ENCODE measurements at places on chromosomes 3 and 15.

DNA sequence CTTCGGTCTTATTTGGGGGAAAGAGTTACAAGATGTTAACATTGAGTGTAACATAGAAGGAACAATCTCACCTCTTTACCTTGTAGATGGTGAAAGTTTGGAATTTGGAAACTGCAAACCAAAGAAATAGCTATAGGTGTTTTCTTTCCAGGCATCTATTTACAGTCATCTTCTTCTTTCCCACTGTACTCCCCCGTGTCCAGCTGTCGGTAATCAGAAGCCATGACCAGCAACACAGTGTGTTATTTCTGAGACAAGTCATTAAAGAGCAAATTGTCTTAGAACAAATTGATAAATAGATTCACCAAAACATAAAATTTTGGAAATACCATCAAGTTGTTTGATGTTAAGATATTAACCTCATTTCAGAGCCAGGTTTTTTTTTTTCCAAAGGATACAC lies 590.5 kb upstream of the NAALADL2 start:
- no peak for DNase-seq

GRCh38 chr3:125591116-125591760 lies 4.1 kb downstream of the OSBPL11 start:
- no peak for DNase-seq

DNA sequence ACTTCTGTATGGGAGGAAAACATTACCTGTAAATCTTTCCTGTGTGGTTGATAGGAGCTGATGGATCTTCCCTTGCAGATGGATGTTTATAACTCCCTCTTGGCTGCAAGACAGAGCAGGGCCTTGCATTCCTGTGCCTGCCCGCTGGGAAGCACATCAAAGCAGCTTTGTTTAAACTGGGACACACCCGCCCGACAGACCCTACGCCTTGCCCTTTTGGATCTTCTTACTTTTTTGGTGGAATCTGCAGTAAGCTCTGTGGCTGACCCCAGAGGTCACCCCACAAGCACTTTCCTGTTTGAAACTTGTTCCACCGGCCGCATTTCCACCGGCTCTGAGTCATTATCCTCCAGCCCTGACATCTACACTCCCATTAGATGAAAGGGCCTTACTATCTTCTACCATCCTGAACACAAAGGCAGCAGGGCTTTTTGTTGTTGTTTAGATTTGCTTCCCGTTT lies 244.1 kb upstream of the STT3B start:
- peak; percentile 61 for DNase-seq

DNA sequence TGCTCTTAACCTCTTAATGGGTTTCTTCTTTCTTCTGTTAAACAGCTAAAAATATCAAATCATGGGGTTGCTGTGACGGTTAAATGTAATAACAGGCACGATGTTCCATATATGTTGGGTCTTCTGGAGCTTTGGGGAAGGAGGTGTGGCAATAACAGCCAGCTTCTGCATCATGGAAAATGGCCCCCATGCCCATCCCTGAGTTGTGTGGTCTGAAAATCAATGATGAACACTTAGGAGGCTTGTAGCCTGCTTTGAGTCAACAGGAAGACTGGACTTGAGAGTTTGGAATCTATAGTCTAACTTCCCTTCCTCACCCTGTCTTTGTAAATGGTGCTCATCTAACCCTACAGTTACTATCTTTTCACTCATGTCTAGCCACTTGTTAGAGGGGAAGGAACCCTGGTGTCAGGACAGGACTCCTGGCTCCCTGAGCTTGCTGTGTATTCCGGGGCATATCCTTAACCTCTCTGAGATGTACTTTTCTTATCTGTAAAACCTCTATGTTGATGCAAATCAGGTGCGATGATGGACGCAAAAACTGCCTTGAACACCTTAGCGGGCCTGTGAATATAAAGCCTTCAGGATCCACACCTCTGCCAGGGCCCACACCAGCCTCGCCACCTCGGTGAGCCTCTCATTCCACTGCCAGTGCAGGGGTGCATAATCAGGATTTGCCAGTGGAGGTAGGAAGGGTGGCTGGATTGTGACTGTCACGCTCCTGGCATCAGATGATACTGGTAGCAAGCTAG lies 27.5 kb downstream of the SMAD3 start:
- no peak for DNase-seq

- no peak for DNase-seq
Measured at GRCh38 chr15:95522533-95522932, 808.0 kb upstream of the NR2F2 start.

DNA sequence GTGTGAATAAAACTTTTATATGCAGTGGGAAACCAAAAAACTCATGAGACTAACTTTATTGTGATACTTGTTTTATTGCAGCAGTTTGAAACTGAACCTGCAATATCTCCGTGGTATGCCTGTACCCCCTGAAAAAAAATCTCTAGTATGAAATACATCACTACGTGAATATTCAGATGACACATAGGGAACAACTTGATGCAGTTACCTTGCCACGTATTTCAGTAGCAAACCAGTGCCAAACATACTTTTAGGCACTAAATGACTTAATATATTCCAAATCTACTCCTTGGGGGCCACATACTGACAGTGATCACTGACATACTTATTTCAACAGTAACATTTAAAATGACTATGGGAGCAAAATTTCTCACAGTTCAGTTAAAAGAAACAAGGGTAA lies 13.8 kb downstream of the CRBN start:
- DNase-seq, result no peak

- no peak for DNase-seq
Measured at GRCh38 chr3:195008816-195009215, 262.1 kb downstream of the XXYLT1 start.

- DNase-seq, result no peak
Measured at GRCh38 chr15:85615930-85616329, 178.8 kb downstream of the KLHL25 start.

DNA sequence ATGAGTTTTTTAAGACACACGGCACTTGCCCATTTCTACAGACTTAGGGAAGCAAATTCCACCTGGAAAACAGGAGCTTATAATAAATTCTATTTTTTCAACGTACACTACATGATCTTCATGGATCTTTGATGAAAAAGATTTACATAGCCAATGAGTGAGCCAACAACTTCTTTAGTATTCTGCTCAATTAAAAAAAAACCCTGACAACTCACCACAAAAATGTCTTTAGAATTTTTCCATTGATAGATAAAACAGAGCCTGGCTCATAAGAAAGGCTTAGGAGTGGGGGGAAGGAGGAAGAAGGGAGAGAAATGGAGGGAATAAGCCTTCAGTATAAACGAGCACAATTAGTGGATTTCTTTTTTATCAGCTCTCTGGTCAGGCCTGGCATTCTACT lies 126.7 kb downstream of the ATP10A start:
- DNase-seq, result no peak

DNA sequence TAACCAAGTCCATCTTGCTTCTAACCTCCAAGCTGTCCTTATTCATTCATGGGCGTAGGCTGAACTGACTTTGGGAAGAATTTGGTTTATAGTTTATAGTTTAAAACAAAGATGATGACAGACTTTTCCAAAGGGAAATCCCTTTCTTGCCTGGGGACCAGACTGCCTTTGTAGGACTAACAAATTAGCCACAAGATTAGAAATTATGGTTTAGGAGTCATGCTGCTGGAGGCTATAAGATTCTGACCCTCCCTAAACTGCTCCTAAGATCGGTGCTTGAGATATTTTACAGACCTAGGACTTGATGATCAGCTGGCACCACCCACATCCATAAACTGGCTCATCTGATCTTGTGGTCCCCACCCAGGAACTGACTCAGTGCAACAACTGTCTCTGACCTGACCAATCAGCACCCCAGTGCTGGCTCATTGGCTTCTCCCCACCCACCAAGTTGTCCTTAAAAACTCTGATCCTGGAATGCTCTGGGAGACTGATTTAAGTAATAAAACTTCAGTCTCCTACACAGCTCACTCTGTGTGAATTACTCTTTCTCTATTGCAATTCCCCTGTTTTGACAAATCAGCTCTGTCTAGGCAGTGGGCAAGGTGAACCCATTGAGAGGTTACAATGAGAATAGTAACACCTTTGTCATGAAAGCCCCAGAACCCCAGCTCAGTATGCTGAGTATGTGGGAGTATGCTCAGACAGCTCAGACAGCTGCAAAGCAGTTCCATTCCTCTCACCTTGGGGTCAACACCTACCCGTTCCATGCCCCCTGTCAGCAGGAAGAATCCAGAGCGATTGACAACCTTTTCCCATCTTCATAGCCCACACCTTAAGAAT lies 51.6 kb upstream of the C15orf39 start:
- no peak for DNase-seq

GRCh38 chr15:76961268-76962011 lies 29.9 kb downstream of the RCN2 start:
- no peak for DNase-seq

- no peak for DNase-seq
Measured at GRCh38 chr3:41430886-41431285, 231.6 kb downstream of the CTNNB1 start.

DNA sequence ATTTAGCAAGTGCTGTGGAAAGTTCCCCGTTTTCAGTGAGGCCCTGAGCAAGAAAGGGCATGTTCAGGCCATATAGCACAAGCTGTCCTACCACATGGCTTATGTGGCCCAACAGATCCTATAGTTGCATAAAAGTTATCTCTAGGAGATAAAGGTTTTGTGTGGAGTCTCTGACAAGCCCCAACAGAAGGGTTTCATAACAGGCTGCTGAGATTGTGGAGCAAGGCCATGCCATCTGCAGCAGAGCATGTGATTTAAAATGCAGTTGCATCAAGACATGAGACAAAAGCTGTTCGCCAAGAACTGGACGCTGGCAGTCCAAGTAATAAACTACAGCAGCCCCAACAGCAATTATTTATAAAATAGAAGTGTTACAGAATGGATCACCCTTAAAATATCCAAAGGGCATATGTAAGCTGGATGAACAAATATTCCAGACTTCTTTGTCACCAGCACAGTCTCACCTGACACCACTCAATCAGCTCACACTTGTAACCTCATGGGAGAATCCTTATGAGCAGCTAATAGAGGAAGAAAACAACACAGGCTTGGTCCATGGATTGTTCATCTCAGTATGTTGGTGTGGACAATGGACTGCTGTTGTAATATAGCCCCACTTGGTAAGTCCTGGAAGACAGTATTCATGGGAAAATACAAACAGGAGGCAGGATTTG lies 14.4 kb upstream of the CLDN1 start:
- DNase-seq, result no peak

GRCh38 chr15:100572362-100572983 lies 29.5 kb downstream of the LINS1 start:
- no peak for DNase-seq

- no peak for DNase-seq
Measured at GRCh38 chr3:37024820-37025405, 31.6 kb downstream of the MLH1 start.

DNA sequence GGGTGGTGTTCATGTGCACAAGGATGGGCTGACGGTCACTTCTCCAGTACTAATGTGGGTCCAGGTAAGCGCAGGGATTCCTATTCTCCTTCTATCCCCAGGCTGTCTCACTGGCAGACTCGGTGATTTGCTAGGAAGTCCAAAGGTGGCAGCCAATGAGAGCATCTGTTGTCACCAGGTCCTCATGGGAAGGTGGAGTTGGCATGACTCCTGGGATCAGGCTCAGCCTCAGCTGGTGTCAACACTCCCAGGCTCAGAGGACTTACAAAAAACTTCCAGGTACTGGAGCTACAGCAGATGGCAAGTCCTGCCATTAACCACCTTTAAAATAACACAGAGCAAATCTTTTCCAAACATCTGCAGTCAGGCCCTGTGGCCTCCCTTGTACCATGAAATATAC lies 13.8 kb downstream of the XYLB start:
- DNase-seq, result no peak

- DNase-seq, result no peak
Measured at GRCh38 chr3:46922426-46922825, 44.9 kb downstream of the PTH1R start.

DNA sequence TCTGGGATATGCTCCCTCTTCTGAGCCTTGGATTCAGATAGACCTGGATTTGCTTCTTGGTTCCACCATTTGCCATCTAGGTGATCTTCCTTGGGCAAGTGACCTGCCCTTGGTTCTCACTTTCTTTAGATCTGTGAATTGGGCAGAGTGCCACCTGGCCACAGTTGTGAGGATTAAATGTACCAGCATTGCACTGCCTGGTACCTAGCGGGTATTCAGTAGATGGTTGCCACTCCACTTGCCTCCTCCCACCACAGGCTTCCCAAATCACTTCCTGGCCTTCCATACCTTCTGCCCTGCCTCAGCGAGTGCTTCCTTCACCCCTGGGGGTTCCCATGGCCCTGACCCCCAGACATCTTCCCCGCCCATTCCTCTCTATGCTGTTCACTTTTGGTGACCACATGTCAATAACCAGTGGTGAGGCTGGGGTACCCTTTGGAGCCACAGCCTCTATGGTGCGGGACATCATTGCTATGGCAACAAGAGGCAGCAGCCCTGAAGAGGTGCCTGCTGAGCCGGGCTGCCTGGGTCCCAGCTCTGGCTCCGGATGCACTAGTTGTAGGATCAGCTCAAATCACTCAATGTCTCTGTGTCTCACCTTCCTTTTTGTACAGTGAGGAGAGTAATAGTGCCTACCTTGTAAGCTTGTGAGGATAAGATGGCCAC lies 40.5 kb downstream of the CMTM7 start:
- no peak for DNase-seq

DNA sequence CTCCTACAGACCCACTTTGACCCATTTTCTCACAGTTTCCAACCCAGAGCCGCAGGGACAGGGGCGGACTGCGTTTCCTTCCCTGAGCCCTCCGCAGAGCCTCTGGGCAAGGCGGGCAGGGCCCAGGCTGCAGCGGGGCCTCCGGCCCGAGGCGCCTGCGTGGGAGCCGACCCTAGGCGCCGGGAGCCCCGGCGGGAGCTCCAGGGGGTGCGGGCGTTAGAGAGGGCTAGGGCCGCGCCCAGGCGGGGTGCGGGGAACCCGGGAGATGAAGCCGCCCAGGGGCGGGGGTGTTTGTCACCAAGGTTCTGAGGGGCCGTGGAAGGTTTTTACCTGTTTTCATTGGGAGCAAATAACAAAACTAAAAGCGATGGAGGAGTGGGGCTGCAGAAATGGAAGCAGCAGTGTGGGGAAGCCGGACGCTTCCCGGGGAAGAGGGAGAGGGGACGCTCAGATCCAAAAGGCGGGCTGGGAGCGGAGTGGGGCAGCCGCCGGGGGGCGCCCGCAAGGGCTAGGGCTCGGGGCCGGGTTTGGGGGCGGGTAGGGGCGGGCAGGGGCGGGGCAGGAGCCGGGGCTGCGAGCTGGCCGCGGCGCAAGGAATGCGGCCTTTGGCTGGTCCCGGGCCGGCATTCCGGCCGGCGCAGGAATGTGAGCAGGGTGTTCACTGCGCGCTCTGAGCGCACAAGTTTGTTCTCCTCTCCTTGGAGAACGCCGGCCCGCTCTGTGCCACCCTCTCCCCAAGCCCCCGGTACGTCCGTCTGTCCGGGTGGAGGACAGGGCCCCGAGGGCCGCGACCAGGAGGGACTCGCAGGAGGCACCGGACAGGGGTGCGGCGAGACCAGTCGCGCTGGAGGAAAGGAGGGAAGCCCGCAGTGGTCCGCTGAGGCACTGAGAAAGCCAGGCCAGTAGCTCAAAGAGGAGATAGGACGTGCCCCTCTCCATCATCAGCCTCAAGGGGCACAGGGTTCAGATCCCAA lies 61.1 kb downstream of the AMOTL2 start:
- peak; percentile 55 for DNase-seq

GRCh38 chr3:118057086-118057485 lies 977.6 kb downstream of the IGSF11 start:
- no peak for DNase-seq

All from mesothelial cell of epicardium (in vitro differentiated cells).